Stimulated activated CD4-positive, alpha-beta T cell treated with anti-CD3 and anti-CD28 coated beads, Interleukin-12 subunit alpha, Interleukin-12 subunit beta, amount 100 ng/mL, for 48 hours (primary cell): ENCODE measurements at places on chromosomes 6 and 20.
A peak's percentile ranks its signal among the peaks of the same experiment; 100 is the strongest.

GRCh38 chr20:61887596-61888093 is 178.0 kb downstream of the TAF4 start:
- DNase-seq: no peak

DNA sequence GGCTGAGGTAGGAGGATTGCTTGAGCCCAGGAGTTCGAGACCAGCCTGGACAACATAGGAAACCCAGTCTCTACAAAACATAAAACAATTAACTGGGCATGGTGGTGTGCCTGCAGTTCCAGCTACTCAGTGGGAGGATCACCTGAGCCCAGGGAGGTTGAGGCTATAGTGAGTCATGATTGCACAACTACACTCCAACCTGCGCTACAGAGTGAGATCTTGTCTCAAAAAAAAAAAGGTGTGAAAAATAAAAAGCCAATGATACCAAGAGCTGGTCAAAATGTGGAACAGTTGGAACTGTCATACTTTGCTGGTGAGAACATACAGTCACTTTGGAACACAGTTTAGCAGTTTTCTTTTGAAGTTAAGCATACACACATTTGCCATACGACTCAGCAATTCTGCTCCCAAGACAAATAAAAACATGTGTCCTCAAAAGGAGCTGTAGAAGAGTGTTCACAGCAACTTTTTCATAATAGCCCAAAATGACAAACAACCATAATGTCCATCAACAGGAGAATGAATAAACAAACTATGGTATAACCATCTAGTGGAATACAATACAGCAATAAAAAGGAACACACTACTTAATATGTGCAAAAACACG is 21.6 kb upstream of the FKBP5 start:
- DNase-seq: no peak

GRCh38 chr20:24042646-24043045 is 54.1 kb upstream of the GGTLC1 start:
- no peak for DNase-seq

- DNase-seq: no peak
Measured at GRCh38 chr6:145836772-145837171, 22.2 kb upstream of the FBXO30 start.

DNA sequence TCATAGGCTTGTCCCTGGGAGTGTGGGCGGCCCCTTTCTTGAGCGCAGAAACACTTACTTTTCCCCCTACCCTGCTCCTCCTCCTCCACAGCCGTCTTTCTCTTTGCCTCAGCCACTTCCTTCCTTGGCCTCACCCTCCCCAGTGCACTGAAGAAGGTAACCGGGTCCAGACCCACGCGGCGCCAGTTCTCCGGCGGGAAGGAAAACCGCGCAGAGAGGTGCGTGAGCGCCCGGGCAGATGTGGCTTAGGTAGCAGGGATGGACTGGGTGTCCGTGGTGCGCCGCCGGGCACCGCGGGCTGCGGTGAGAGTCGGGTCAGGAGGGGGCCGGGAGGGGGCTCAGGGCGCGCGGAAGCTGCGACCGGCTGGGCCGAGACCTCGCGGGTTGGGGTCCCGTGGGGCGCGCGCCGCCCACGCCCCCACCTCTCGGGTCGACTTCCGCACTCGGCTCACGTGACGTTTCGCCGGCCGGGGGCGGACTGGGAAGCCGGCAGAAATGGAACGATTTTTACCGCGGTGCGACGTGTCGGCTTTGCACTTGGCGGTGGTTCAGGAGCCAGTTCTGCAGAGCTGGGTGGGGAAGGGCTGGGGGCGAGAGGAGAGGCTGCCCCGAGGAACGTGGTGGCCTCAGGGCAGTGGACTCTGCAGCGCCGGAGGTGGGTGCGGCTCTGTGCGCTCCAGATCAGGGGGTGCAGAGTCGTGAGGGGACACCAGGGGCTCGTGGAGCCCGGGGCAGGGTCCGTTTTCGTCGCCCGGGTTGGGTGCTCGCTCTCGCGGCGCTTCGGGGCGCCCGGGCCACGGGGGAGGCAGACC is at the start of gene ABRACL:
ABRACL (plus strand) TSS at position 88 of the 812 bp plus-strand sequence. CDS start 5,416 bp downstream, outside the sequence.
- peak; percentile 79 for DNase-seq

DNA sequence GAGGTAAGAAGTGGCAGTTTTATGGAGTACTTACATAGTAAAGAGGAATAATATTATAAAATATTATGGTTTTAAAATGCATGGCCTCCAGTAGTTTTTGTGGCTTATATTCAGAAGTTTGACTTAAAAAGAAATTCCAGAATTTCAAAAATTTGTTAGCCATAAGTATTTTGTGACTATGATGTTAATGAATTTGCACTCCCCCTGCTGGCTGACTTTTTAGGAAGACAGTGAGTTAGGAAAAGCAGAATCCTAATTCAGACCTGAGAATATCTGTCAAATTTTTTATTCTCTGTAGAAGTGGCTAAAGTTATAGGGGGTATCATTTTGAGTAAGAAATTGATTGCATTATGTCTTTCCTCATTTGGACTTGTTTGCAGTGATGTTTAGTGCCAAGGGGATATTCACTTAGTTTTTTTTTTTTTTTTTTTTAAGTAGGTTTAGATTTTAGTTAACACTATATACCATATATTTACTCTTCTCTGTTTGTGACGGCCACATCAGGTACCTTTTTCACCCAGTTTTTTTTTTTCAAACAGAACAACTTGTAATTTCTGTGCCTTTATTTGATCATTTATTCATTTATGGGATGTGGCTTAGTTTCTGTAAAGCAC is 40.8 kb downstream of the ZFAND3 start:
- DNase-seq: no peak

DNA sequence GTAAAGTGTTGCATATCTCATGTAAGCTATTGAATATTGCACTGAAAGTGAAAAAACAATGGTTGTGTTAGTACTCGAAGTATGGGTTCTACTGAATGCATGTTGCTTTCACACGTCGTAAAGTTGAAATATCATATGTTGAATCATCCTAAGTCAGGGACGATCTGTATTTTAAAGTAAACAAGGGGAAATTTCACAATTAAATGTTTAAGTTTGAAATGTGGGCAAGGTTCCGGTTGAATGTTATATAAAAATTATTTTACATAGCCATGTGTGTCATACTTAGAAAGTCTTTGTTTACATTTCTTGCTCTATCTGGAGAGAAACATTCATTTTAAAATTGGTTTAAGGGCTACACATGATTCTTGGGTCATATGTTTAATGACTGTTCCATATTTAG is 76.8 kb downstream of the AKAP7 start:
- no peak for DNase-seq

DNA sequence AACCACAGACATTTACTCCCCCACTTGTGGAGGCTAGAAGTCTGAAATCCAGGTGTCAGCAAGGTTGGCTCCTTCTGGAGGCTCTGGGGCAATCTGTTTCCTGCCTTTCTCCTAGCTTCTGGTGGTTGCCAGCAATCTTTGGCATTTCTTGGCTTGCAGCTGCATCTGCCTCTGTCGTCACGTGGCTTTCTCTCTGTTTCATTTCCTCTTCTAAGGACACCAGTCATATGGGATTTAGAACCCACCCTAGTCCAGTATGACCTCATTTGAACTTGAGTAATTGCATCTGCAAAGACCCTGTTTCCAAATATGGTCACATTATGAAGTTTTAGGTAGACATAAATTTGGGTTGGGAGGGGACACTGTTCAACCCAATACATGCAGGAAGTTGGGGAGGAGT is 56.2 kb upstream of the EPB41L1 start:
- no peak for DNase-seq

DNA sequence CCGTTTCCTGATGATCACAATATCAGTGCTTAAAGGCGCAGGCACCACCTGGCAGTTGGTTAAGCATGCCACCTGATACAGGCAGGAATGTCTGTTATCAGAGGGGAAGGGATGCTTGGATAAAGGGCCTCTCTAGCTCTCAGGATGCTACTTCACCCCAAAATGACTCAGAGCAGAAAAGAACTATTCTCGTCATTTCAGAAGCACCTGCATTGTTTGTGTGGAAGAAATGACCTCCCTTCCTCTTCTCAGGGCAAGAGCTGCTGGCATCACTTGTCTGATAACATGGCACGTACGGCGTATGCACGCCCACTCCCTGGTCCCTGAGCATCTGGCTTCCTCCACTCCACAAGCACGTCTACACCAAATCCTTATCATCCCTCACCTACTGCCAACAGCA is 47.3 kb downstream of the ATP9A start:
- DNase-seq: no peak

- no peak for DNase-seq
Measured at GRCh38 chr6:75759207-75759606, 10.2 kb downstream of the MYO6 start.

- no peak for DNase-seq
Measured at GRCh38 chr6:135329851-135330803, 149.0 kb downstream of the MYB start.

- DNase-seq: peak; percentile 31
Measured at GRCh38 chr20:20491110-20491783, 123.3 kb downstream of the INSM1 start.

GRCh38 chr6:109580519-109580918 is 97.5 kb upstream of the ZBTB24 start:
- DNase-seq: no peak

DNA sequence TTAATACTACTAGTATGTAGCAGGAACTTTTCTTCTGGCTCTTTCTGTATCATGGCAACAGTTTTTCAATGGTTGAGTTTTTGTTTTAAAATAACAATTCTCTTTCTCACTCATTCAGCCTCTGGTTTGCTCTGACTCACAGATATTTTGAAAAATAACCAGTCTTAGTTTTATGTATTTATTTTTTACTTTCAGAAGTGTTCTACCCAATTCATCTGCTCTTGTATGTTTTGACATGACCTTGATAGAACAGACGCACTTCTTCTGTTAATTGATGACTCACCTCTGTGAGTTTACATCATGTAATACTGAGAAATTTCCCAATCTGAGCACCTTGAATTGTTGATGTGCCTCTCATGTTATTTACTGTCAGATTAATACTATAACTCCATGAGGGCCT is 178.9 kb downstream of the SASH1 start:
- no peak for DNase-seq

DNA sequence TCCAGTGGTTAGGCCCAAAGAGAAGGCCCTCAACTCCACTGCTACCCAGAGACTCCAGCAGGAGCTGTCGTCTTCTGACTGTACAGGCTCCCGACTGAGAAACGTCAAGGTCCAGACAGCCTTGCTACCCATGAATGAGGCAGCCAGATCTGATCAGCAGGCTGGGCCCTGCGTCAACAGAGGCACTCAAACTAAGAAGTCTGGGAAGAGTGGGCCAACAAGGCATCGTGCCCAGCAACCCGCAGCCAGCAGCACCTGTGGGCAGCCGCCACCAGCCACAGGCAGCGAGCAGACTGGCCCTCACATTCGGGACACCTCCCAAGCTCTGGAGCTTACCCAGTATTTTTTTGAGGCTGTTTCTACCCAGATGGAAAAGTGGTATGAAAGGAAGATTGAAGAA is 8.1 kb downstream of the LYRM2 start:
- DNase-seq: no peak

DNA sequence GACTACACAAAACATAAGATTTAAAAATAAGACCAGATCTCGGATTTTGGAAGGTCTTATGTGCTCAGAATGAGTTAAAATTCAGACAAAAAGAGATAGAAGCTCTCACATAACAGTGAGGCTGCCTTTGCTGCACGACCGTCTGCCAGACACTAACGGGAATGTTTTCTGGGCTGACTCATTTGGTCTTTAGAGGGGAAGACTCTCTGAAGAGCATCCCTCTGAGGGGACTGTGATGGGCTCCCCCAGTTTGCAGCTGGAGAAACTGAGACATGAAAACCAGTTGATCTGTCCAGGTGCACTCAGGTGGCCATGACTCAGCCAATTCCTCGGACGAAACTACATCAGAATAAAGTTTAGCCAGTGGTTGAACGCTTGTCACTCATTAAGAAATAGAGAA is 153.9 kb downstream of the RNASET2 start:
- DNase-seq: no peak

DNA sequence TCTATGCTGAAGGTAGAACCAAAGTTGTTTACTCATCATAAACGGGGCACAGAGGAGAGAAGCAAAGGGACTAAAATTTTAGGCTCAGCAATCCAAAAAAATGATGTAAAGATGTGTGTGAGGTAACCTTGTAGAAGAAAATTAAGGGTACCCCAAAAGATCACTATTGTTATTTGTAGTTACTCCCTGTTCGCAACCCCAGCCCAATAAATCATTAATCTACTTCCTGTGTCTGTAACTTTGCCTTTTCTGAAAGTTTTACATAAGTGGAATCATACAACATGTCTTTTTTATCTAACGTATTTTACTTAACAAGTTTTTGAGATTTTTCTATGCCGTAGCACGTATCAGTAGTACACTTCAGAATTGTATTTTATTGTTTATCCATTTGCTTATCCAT is 1114.8 kb upstream of the GJE1 start:
- DNase-seq: no peak

DNA sequence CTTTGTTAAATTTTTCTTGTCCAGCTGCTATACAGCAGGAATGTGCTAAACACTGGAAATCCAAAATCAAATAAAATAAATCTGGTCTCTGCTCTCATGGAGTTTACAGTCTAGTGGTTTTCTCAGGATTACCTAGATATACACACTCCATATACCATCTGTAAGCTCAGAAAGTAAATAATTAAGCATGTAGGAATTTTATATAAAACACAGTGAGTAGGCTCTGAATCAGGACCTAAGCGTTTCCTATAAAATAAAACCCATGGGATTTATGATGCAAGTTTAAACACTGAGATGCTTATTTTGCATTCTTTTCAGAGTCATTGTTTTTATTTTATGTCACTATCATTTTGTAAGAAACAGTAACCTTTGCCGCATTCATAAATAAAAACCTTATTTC is 29.7 kb upstream of the UFL1 start:
- no peak for DNase-seq

DNA sequence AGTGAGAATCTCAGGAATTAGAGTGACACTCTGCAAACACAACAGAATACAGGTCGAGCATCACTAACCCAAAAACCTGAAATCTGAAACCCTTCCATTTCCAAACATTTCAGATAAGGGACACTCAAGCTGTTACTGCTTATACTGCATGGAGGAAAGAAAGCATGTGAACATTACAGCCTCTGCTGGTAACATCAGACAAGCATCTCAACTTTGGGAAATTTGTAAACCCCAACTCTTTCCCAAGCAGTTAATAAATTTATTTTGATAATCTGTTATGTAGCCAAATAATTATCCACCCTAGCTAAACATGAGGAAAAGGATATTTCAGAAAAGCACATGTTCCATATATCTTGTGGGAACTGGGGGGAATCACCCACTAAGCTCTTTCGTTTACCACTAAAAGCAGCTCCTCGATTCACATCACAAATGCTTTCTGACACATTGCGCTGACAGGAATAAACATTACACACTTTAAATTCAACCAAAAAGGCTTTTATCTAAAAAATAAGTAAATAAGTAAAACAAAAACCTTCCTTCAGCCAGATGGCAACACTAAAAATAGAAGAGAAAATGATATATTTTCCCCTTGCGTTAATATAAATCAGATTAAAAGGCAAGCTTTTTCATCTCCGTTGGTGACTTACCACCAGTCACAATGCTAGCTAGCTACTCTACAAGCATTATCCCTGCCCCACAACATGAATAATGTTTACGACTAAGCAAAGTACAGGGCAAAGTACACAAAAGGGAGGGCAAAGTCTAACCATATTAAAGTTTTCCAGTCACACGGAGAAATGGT is 120.8 kb downstream of the MAP7 start:
- DNase-seq: no peak
